Osteoblast (primary cell): ENCODE measurements at places on chromosomes 4 and X.

DNA sequence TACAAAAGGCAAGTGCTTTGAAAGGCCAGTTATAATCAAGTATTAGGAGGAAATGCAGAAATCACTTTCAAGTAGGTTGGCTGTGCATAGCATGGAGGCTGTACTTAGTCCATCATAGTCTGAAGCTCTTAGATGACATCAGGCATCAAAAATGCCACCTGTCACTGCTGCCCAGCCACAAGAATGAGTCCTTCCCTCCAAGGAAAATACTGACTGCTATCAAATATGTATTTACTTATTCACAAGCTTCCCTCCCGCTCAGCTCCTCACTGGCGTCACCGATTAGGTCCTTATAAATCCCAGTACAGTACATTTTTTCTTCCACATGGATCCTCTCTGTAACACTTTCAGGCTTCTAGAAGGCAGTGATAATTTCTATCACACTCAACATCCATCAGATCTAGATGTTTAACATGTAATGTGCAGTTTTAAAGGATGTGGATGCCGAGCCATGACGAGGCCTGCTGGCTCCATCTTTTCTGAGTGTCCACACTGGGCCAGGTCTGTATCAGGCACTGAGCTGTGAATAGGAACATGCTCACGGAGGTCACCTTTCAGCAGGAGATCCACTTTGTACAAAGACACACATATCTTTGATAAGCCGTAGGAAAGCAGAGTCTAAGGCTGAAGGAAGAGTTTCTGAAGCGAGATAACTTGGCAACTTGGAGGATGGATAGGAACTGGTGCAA lies 121.9 kb downstream of the PALLD start:
- DNase-seq = peak; percentile 82

- peak; percentile 92 for DNase-seq
Observed at GRCh38 chr4:532588-533317, 33.7 kb downstream of the PIGG start.

GRCh38 chrX:34467437-34467836 lies 189.6 kb downstream of the TMEM47 start:
- DNase-seq = no peak

DNA sequence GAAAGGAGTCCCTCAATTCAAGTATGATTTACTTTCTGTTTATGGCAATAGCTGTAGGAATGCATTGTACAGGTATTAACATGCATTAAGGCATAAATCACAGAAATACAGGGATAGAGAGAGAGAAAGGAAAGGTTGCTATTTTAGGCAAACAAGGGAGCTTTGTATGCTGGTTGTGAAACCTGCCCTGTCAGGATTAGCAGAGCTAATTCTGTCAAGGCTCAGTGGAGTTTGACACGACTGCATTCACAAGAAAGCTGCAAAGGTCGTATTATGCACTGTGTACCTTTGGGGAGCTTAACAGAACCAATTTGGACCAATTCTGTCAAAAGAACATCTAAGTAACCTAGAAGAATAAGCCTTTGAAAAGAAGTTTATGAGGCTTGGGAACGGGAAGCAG lies 239.3 kb downstream of the GRIA2 start:
- DNase-seq = no peak

- DNase-seq = peak; percentile 75
Observed at GRCh38 chr4:41256740-41257256, at the start of gene UCHL1. Gene UCHL1 (plus strand): TSS chr4:41256928. CDS start chr4:41256977, 49 bp downstream.

DNA sequence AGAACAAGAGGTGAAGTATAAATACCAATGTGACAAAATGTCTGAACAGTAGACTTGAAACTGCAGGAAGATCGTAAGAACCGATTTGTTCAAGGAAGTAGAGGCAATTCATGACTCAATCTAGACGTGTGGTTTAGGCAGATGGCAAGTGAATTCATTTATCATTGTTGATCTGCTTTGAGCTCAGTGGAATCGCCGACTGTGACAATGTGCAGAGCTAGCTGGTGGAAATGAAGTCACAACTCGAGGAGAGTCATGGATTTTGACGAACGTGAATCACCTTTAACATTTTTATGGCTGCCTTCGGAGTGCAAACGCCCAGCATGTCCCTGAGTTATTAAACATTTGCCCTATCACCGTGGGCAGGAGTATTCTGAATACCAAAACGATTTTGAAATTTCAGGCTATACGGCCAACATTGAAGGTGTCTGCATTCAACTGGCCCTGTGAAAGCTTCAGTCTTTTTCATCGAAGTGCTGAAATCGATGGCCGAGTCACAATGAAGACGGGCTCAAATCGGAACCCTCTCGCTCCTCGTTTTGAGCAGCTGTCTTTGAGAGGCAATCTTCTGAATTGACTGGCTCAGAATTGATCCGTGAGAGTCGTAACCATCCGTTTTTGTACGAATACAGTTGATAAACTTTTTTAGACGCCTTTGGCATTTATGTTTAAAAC lies 689 bp upstream of the OGT start:
- DNase-seq = no peak

- DNase-seq = peak; percentile 100
Observed at GRCh38 chr4:987624-988513, 1.0 kb downstream of the IDUA start.

GRCh38 chrX:40199704-40200103 lies 101.9 kb upstream of the BCOR start:
- DNase-seq = no peak

DNA sequence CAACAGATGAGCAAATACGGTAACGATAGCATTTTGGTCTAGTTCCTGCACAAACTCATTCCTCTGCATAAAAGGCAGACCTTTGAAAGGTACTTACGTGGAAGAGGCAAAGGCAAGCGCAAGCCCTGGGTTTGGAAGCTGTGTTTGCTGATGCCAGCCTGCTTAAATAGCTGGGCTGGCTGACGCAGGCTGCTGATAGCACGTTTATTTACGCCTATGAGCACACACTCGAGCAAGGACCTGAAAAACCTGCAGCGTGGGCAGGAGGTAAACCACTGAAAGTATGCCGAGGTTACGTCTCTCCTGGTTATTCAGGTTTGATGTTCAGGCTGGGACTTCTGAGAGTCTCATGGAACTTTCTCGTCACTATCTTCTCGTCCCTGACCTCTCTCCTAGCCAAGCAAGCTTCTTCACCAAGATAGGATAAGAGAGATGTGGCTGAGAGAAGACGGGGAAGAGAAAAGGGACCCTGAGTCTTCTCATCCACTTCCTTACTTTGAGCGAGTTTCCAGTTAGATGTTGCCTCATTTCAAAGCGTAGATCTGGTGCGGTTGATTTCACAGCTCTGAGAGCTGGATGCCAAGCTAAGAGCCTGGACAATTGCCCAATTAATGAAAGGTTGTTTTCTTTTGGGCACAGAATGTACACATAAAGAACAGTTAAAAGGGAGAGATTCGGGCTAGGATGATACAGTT lies at the start of gene HOPX:
Gene HOPX, minus strand, starts transcription at position 139 of the 695 bp plus-strand sequence. CDS start 23,480 bp downstream, outside the sequence.
- DNase-seq = no peak

- DNase-seq = no peak
Observed at GRCh38 chr4:61583696-61584095, 383.6 kb downstream of the ADGRL3 start.

DNA sequence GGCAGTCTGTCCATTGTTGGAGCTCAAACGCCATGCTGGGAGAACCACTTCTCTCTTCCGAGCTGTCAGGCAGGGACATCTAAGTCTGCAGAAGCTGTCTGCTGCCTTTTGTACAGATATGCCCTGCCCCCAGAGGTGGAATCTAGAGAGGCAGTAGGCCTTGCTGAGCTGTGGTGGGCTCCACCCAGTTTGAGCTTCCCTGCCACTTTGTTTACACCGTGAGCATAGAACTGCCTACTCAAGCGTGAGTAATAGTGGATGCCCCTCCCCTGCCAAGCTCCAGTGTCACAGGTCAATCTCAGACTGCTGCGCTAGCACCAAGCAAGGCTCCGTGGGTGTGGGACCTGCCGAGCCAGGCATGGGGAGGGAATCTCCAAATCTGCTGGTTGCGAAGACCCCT lies 145.7 kb downstream of the VSIG4 start:
- no peak for DNase-seq

DNA sequence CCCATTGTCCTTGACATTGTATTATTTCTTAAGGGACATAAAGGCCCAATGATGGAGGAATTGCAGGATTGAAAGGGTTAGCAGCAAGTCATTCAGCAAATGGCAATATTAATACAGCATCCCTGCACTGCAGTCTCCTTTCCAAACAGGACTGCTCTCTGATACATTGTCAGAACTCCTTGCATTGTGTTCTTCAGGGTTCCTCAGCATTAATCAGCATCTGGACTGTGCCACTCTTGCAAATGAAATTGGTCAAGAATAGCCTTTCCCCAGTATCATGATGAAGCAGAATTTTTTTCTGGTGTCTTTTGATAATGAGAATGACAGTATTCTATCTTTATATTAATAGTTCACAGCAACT lies 272.6 kb upstream of the HAND2 start:
- peak; percentile 39 for DNase-seq

DNA sequence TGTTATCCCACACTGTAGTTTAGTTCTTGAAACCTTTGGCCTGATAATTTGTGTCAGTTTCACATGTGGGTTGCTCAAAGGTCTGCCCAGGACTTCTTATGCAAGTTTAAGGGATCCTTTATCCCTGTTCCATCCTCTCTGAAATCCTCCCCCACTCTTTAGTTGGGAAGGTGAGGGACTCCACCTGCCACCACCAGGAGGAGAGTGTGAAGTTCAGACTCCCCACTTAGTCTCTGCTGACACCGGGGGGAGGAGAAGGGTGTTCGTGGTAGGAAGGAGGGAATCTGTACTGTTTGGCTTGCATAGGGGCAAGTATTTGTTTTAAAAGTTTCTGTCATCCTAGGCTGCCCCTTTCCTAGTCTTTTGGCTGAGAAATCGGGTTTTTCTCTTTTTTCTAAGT lies 211.8 kb downstream of the PPP4R3C start:
- DNase-seq = no peak

- DNase-seq = peak; percentile 35
Observed at GRCh38 chrX:12972878-12973560, 1.9 kb upstream of the TMSB4X start.

- DNase-seq = no peak
Observed at GRCh38 chr4:109041463-109042360, 260.7 kb downstream of the COL25A1 start.

- peak; percentile 47 for DNase-seq
Observed at GRCh38 chrX:107701493-107702121, 73.3 kb downstream of the PRPS1 start.

DNA sequence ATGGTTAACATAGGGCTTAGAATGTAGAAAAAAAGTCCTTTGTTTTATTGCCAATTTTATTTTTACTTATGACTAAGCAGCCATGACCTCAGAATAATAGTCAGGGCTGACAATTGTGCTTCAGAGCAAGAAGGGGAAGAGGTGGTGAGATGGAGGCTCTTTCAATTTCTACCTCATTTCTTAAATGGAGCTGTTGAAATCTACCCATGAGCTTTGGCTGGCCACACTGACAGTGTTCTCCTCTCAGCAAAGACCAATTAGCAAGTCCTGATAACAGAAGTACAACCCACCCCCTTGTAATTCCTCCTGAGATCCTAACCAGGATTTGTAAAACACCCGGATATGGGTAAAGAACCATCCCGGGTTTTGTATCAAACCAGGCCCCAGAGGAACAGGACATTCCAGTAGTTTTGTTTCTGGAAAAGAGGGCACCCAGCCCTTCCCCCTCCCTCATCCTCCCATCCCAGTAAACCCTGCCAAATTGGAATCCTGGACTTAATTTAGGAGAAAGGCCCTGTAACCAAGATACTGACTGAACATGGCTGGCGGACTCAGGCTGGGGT lies at the start of gene HEPH:
Gene HEPH, plus strand, starts transcription at position 399 of the 563 bp plus-strand sequence. CDS start 6,324 bp downstream, outside the sequence.
- no peak for DNase-seq

- no peak for DNase-seq
Observed at GRCh38 chr4:32268863-32269262, 1548.7 kb downstream of the PCDH7 start.

DNA sequence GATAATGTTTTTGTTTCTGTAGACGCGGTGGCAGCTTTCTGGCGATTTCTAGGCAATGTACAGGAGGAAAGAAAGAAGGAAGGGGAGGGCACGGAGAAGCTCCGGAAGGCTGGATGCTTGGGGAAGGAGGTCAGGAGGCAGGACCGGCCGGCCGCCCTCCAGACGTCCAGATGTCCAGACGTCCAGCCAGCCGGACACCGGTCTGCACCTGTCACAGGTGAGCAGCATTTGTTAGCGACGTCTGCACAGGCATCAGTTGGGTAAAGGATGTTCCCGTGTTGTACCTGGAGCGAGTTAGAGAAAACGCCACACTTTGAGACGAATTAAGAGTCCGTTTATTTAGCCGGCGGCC lies 90.0 kb upstream of the PPP2R3B start:
- DNase-seq = no peak

- no peak for DNase-seq
Observed at GRCh38 chr4:185011408-185011807, 6.9 kb upstream of the HELT start.

- DNase-seq = no peak
Observed at GRCh38 chr4:136927172-136927571, 605.1 kb downstream of the PCDH18 start.

- DNase-seq = no peak
Observed at GRCh38 chr4:110640576-110640975, 17.7 kb upstream of the PITX2 start.

GRCh38 chr4:3475713-3476260 lies 12.7 kb downstream of the DOK7 start:
- peak; percentile 66 for DNase-seq

DNA sequence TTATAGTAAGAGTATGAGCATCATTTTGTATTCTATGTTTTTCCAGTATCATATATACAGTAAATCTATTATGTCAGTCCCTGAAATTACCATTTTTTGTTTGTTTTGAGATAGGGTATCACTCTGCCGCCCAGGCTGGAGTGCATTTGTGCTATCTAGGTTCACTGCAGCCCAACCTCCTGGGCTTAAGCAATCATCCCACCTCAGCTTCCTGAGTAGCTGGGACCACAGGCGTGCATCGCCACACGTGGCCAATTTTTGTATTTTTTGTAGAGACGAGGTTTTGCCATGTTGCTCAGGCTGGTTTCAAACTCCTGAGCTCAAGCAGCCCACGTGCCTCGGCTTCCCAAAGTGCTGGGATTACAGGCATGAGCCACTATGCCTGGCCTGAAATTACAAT lies 85.6 kb downstream of the ZNF330 start:
- no peak for DNase-seq

- no peak for DNase-seq
Observed at GRCh38 chr4:175540732-175541131, 271.3 kb downstream of the GPM6A start.

- no peak for DNase-seq
Observed at GRCh38 chr4:41236032-41236431, 20.7 kb upstream of the UCHL1 start.

- DNase-seq = no peak
Observed at GRCh38 chrX:2434270-2435163, 66.3 kb downstream of the DHRSX start.

- no peak for DNase-seq
Observed at GRCh38 chr4:147620315-147620714, 3.1 kb downstream of the TMEM184C start.

GRCh38 chrX:130691576-130691975 lies 211.4 kb downstream of the ENOX2 start:
- DNase-seq = no peak
